Heart left ventricle (tissue), 16 donors: ENCODE measurements at places on chromosomes 2 and 18. TPM values are rescaled to one million over a fixed set of nuclear protein-coding genes. Genes with fewer than 3 reads are reported as not detected.

GRCh38 chr2:35787302-35788031, 568.1 kb upstream of the CRIM1 start:
- no peak for DNase-seq

GRCh38 chr2:197245829-197246804, 64.5 kb downstream of the ANKRD44 start:
- no peak for DNase-seq

DNA sequence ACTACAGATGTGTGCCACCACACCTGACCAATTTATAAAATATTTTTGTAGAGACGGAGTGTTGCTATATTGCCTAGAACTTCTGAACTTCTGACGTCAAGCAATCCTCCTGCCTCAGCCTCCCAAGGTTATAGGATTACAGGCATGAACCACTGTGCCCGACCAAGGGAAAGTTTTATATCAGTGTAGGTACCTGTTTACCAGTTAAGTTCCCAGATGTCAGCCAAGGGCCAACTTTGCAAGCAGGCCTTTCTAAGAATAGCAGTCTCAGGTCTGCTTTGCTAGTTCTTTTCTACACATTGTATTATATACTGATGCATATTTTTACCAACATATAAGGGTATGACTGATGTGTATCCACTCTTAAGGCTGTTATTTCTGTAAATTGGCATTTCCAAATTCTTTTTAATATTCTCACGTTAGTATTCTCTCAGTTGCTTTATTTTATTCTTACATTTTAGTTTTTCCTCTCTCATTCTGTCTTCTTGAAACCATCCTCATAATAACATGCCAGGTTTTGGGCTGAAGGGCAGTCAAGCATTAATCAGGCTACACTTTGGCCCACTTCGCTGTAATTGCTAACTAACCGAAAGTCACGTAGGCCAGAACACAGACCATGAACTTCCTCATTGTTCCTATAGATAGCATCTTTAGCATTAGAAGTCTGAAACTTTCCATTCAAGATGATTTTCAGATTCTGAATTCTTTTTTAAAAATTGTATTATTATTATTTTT, 25.0 kb upstream of the CXXC1 start:
- no peak for DNase-seq

DNA sequence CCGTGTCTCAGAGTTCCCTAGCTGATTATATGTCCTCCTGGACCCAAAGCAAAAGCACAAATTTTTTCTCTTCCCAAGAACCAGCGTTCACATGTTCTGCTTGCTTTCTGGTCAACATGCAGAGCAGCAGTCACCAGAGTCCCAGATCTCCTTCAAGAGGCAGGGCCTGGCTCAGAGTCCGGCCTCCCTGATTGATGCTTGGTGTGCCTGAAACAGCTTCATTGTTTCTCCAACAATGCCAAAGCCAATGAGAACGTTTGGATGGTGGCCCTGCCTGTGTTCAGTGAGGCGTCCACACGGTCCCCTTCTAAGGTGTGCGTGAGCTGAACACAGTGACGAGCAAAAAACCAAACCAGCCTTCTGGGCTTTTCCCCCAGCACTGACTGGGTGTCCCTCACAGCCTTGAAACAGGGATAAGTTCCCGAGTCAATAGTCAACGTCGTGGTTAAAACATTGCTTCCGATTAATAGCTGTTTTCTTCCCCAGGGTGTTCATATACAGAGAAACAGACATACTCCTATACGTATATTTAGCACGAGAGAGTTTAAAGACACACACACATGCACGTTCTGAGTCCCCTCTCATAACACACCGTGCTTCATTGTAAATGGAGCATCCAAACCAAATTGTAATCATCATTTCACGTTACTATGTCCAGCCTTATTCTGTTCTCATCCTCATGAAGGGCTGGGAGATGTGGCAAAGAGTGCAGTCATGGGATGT, 19.3 kb upstream of the POU3F3 start:
- DNase-seq = no peak

DNA sequence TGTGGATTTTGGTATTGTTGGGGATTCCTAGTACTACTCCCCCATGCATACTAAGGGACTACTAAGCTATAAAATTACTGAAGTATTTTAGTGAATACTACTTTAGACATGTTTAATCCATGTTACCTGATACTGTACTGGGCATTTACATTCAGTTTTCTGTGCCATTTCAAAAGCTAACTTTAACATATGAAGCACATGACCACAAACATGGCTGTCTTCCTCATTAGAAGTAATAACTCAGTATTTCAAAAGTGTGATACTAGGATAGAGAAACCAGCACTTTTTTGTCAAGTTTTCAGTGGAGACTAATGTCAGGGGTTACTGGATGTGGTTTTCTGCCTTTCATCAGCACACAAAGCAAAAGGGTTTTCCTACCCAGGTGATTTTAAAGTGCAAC, 27.9 kb downstream of the WDR33 start:
- DNase-seq = no peak

DNA sequence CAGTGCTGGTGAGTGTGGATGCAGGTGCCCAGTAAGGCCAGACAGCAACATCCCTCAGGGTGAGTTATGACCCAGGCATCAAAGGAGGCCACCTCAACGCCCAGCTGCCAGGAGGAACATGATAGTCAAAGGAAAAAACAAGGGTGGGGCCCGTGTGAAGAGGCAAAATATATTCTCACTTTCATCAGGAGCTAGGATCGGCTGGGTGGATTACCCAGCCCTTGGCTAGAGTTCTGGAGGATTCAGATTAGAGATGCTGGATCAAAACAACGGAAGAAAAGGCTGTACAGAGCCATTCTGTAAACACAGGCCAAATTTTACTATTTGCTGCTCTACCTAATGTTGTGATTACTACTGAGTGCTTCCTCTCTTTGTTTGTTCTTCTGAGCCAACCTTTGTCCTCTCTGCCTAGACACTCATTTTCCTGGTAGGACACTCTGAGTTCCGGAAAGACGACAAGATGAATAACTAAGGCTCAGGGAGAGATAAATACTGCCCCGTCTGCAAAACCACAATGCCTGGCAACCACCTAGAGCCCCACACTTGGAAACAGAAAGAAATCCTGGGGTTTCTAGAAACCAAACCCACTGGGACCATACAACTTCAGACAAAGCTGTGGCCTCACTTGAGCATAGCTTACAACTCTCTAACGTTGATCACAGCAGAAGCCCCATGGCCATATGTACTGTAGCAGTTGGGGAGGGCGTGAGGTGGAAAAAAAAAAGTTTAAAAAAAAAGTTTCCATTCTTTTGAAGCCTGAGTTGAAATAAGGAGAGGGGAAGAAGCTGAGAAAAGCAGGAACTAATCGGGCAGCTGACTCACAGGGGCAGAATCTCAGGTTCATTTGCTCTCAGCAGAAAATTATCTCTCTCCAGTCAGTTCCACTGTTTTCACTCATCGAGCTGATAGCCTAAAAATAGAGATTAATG, 17.8 kb upstream of the PMAIP1 start:
- no peak for DNase-seq

- DNase-seq = no peak
Measured at GRCh38 chr18:65919663-65920062, 168.9 kb downstream of the CDH7 start.

DNA sequence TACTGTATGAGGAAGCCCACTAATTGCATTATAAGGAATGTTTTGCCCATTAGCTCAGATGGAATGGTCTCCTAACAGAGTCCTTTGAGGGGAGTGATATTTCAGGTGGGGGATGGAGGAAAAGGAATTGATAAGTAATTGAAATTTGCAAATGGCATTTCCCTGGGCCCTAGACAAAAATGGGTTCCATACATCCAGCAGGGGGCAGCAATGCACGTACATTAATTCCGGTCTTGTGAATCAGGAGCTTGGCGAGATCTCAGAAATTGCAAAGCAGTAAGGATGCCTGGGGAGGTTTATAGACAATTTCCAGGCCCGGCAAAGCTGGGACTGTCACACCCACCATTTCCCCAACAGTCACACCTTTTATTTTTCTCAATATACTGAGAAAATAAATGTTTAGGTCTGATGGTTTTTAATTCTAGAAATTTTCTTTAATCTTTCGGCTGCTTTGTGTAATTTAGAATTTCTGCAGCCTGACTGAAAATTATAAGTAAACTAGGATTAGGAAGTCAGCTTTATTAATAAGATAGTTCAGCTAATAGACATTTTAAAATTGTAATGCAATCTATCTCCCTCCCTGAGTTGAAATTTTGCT, 122.8 kb downstream of the LYPD1 start:
- DNase-seq = no peak

GRCh38 chr2:80364524-80365212, 60.1 kb upstream of the LRRTM1 start:
- DNase-seq = no peak

DNA sequence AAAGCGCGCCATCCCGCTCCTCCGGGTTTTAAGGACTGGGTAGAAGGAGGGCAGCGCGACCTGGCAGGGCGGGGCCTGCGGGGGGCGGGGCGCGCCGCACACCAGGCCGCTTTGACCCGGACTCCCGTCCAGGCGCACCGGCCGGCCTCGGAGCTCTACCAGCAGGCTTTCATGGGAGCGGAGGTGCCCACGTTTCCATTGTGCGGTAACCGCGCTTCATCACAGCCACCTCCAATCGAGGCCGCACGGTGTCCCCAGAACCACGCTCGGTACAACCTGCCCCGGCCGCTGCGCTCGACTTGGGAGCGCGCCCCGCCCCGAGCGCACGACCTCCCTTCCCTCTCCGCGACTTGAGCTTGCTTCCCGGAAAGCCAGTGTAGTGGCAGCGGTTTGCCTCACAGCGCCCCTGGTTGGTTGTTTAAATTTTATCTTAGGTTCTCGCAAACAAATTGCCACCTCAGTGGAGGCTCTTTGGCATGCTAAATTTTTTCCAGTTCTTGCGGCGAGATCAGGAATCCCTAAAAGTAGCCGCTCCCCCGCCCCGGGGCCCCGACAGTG, 280 bp upstream of the CYP1B1 start:
- DNase-seq = peak; percentile 77

DNA sequence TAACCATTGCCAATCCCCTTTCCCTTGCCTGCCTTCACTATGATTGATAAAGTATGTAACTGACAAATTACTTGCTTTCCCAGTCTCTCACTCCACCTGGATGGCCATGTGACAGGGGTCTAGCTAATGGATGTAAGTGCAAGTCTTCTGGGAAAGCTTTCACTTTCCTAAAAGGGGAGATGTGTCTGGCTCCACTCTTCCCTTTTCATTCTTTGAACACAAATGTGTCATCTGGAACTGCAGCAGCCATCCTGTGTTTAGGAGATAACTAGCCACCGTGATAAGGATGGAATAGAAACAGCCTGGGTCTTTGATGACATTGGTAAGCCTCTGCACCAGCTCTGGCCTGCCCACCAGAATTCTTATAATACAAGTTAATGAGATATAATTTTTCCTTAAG, 38.2 kb downstream of the SNRPD1 start:
- DNase-seq = no peak

DNA sequence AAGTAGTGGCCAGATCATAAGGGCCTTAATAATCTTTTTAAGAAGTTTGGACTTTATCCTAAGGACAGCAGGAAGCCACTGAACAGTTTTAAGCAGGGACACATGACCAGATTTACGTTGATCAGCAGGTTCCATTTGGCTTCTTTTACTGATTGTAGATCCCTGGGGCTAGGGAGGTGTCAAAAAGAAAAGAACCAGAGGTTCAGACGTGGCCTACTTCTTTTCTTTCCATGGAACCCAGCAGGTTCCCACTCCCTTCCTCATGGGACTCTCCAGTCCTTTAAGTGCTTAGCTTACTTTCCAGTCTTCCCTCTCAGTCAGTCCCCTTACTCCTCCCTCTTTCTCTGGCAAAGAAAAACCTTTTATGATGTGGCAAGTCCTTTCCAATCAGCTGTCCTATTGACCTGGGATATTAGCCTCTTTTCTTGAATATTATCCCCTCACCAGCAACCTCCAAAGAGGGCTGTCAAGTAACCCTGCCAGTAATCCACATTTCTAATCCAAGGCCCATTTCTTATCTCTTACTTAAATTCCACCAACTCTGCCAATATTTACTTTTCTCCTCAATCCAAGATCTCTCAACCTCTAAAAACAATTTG, 33.5 kb downstream of the NHEJ1 start:
- DNase-seq = no peak

- DNase-seq = peak; percentile 75
Measured at GRCh38 chr2:25951071-25951547, 31.2 kb downstream of the KIF3C start.

- DNase-seq = no peak
Measured at GRCh38 chr2:237877576-237878307, 18.3 kb downstream of the RAMP1 start.

DNA sequence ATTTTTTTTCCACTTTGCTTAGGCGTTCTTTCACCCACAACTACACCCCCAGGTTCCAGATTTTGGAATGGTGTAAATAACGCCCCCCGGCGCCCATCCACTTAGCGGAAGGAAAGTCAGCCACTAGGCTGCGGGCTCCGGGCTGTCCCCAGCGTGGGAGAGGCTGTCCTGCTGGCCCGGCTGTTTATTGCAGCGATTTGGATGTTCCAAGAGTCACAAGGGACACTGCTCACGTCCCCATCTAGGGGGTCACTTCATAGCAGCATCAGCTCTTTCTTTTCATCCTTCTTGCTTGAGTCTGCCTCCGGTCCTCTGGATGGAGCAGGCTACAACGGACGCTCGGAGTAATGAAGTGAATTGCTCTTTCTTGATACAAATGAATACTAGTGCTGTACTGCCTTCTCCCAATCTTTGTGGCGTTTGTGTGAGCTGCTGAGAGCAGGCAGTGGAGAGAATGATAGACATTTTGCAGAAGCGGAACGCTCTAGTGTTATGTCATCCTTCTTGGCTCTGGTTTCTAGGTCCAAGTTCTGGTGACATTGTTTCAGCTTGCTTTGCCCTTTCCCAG, 50.7 kb upstream of the PAIP2B start:
- peak; percentile 63 for DNase-seq

DNA sequence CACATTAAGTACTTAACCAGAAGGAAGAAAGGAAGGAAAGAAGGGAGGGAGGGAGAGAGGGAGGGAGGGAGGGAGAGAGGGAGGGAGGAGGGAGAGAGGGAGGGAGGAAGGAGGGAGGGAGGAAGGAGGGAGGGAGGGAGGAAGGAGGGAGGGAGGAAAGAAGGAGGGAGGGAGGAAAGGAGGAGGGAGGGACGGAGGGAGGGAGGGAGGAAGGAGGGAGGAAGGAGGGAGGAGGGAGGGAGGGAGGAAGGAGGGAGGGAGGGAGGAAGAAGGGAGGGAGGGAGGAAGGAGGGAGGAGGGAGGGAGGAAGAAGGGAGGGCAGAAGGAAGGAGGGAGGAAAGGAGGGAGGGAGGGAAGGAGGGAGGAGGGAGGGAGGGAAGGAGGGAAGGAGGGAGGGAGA, 363.3 kb downstream of the MBD2 start:
- no peak for DNase-seq

The RAB31 gene
- polyA plus RNA-seq = 3.2 TPM

The MERTK gene
- 2.6 TPM for polyA plus RNA-seq

The LRP1B gene
- polyA plus RNA-seq = 0.01 TPM

The ALPI gene
- polyA plus RNA-seq = not detected

The CD226 gene
- polyA plus RNA-seq = 0.15 TPM

The STK36 gene
- polyA plus RNA-seq = 8.0 TPM

The RAD51AP2 gene
- not detected for polyA plus RNA-seq

The LBX2 gene
- polyA plus RNA-seq = 0.67 TPM

The TDRD15 gene
- polyA plus RNA-seq = not detected

The AP1S3 gene
- polyA plus RNA-seq = 0.11 TPM

The LAMA3 gene
- polyA plus RNA-seq = 1.2 TPM
